Heart right ventricle (tissue), 16 donors: ENCODE measurements at places on chromosomes 13 and 19. TPM values are rescaled to one million over a fixed set of nuclear protein-coding genes. Genes with fewer than 3 reads are reported as not detected.
A peak's percentile ranks its signal among the peaks of the same experiment; 100 is the strongest.

Gene PSG7
- not detected for total RNA-seq

- DNase-seq, result peak; percentile 45
Observed at GRCh38 chr19:12668932-12669269, 2.3 kb downstream of the WDR83 start.

DNA sequence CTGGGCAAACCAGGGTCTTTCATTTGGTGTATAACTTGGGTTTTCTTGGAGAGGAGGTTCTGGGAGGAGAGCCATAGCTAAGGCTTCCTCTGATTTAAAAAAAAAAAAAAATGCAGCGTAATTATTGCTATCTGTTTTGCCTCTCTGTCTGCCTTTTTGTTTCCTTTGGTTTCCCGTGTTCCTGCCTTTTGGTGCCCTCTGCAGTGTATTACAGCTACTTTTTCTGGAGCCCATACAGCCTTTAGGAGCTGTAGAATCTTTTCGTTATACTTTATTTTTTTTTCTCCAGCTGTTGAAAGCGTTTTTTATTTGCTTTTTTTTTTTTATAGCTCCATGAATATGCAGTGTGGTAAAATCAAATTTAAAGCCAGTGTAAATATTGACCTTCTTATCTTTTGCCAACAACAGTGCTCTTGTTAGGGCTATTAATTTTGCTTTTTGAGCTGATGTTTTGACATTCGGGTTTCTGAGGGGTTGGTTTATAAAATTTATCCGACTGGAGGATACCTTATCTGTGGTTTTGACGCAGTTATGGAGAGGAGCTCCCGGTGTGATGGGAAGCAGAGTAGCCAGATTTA, 38.1 kb downstream of the ZNF493 start:
- DNase-seq, result no peak

DNA sequence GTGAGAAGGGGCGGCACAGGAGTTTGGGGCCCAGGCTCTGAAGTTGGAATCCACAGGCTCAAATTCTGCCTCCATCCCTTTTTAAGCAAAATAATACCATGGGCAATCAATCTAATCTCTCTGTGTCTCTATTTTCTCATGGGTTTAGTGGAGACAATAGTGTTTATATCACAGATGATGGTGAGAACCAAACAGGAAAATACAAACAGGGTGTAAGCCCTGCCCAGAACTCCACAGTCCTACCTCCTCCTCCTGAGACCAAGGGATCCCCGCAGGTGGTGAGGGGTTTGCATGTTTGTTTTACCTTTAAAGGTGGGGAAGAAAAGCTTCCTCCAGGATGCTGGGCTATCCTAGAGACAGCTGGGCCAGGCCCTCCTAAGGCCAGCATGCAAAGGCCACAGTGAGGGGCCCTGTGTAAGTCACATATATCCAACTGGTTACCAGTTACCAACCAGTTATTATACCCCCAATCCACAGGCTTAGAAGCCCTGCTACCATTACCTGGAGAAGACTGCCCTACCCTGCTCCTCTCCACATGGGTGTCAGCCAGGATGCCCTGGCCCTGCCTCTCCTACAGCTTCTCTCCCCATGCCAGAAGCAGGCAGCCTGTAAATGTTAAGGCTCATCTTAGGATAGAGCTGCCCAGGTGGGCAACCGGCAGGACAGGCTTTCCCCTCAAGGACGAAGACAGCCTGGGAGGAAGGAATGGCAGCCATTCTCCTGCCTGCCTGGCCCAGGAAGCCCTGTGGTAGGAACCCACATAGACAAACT, 658.4 kb downstream of the UQCRFS1 start:
- DNase-seq, result no peak

GRCh38 chr13:113468029-113468428, 14.7 kb upstream of the ADPRHL1 start:
- no peak for DNase-seq

Gene HRC
- 1,513 TPM for total RNA-seq

DNA sequence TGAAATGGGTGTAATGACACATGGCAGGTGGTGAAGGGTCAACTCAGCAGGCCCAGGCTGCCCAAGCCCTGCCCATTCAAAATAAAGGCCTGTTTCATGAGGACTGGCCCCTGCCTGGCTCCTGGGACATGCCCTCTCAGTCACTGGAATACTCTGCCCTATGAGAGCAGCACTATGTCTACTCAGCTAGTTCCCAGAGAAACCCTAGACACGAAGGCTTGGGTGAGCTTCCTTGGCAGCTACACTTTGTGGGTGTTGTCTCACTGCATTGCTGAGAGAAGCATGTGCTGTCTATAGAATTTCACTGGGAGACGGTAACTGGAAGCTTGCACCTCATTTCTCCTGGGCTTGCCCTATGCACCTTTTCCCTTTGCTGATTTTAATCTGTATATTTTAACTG, 752.8 kb downstream of the LIG4 start:
- no peak for DNase-seq

GRCh38 chr19:12985049-12985776, 10.1 kb upstream of the NFIX start:
- DNase-seq, result peak; percentile 69
